Naive B cell (primary cell): ENCODE measurements at places on chromosomes 2 and 18. TPM values are rescaled to one million over a fixed set of nuclear protein-coding genes. Genes with fewer than 3 reads are reported as not detected.

The FAM136A gene
- polyA plus RNA-seq, result 73.7 TPM

The DUSP11 gene
- 53.8 TPM for polyA plus RNA-seq

The HSBP1L1 gene
- 6.6 TPM for polyA plus RNA-seq

The STPG4 gene
- polyA plus RNA-seq, result 0.66 TPM

The ERMN gene
- 0.08 TPM for polyA plus RNA-seq
